HFF-Myc (cell line): ENCODE measurements at places on chromosomes 3 and 15.

- DNase-seq: no peak
Observed at GRCh38 chr15:66651913-66652642, 50.0 kb upstream of the SMAD6 start.

GRCh38 chr3:53425936-53426335 lies 68.5 kb upstream of the CACNA1D start:
- no peak for DNase-seq

DNA sequence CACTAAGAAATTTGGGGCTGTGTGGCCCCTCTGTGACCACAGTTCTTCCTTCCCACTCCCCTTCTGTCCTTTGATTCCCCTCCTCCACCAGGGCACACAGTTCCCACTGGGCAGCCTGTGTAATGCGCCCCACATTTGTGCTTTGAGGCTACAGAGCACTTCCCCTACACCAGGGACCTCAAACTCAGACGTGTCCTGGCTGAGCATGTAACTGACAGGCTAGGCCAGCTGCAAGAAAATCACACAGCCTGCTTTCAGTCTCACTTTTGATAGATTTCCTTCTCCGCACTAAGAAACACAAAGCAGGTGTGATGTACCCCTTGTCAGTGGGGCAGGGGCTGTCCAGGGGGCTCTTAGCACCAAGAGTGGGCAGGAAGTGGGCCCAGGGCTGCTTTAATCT lies 29.6 kb downstream of the PRKCD start:
- DNase-seq: no peak

GRCh38 chr15:60251300-60252070 lies 146.3 kb downstream of the ANXA2 start:
- DNase-seq: no peak

GRCh38 chr15:69593488-69593887 lies 140.9 kb downstream of the RPLP1 start:
- no peak for DNase-seq

- no peak for DNase-seq
Observed at GRCh38 chr15:96551196-96551595, 220.7 kb downstream of the NR2F2 start.

DNA sequence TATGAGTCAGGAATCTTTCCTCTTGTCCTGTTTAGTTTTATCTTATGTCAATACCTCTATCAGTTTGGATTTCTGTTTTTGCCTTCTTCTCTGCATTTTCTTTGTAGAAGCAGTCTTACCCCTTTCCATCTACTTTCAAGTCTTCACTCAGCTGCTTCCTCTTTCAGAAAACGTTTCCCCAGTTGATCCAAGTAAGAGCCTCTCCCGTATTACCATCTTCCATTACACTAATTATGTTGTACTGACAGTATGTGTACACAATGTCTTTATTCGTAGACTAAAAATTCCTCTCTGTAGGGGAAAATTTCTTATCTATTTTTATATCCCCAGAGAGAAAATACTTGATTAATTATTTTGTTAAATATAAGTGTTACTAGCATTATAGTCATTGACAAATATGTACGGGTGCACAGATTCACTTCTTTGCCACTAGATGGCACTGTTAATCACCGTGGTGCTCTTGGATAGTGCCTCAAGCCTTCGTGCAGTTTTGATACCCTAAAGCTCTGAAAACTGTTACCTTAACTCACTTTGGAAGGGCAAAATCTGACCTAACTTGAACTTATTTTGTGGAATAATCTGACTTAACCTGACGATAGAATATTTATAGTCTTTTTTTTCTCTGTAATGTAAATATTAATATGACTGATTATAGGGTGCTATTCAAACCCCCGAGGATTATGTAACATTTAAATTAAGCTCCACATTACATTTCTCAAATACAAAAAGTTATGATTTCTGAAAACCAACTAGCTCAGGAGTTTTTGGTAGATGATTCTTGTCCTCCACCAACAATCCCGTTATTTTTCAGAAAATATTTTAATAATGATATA lies 74.2 kb upstream of the POU1F1 start:
- no peak for DNase-seq

DNA sequence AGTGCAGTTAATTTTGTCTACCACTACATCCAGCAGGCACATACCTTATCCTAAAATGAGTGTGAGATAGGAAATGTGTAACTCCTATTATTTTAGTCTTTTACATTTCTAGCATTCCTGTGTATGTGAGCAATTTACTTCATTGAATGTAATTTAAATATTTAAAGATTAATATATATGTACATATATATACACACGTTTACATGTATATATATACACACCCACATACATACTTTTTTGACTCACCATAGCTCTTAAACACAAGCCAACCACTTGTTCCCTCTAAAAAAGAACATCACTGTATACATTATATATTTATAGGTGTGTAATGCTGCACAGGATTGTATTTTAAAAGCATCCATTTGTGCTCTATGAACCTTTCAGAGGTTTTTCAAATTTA lies 425.6 kb upstream of the NECTIN3 start:
- no peak for DNase-seq

DNA sequence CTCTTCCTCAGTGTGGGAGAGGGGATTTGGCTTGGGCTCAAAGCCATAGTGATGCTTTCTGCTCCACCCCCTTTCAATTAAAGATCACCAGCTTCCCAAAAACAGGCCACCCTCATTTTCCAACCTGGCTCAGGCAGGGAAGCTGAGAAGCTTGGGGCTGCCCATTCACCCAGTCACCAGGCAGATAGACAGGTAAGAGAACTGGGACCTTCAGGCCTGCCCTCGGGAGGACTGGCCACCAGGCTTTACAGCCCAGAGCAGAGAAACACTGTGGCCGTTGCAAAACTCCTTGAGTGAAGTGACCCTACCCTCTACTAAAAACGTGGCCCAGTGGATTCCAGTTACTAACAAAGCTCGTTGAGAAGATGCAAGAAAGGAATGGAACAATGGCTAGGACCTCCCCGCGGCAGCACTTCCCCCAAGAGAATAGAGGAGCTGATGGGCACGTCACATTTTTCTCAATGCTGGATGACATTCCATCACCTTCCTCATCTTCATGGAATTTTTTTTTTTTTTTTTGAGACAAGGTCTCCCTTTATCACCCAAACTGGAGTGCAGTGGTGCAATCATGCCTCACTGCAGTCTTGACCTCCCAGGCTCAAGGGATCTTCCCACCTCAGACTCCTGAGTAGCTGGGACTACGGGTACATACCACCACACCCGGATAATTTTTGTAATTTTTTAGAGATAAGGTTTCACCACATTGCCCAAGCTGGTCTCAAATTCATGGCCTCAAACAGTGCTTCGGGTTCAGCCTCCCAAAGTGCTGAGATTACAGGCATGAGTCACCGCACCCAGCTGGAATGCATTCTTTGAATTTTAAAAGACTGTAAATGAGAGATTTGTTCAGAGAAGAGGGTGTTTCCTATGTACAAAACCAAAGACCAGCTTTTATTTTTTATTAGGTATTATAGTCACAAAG lies 37.9 kb downstream of the LIPC start:
- DNase-seq: peak; percentile 84

DNA sequence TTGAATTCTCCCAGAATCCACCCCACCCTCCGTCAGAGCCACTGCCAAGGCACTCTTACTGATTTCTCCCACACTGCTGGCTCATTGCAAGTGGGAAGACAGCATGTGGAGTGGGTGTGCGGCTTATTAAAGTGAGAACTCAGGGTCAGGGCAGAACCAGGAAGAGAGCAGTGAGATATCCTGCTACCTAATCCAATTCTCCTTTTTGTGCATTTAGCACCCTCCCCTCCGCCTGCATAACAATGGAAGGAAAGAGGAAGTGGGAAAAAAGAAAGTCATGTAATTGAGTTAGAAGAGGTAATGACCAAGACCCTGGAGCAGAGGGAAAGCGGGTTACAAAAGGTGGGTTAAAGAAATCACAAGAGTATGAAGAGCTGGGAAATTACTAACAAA lies 27.8 kb upstream of the PIK3CB start:
- no peak for DNase-seq

GRCh38 chr3:31105438-31106077 lies 211.1 kb upstream of the GADL1 start:
- peak; percentile 79 for DNase-seq

- no peak for DNase-seq
Observed at GRCh38 chr15:33048255-33048654, 146.3 kb downstream of the FMN1 start.

DNA sequence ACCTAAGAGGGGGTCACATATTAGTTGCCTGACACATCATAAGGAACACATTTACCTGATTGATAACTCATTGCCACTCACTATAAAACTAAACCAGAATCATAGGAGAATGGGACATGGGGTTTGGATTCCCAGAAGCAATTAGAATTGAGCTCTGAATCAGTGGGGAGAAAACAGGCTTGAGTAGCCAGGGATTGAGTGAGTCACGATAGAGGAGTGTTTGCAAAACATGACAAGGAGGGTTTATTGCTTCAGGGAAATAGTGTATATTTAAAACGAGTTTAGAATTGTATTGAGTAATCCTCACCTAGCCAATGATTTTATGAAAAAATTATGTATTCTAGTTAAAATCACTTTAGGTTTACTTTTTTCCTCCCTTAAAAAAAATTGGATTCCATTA lies 101.1 kb upstream of the THRB start:
- peak; percentile 6 for DNase-seq

DNA sequence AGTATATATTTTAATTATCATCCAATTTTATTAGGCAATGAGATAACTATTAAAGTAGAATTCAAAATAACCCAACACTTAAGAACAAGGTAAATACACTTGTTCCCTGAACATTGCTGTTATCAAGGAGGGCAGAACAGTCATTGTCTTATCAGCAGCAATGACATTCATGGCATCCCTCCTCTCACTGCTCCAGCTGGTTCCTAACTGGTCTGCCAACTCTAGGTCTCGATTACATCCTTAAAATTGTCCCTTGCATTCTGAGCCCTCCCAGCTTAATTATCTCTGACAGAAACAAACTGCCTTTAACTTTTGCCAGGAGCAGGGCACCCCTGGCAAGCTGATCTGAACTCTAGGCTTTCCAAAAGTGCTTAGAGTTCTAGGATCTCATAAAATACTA lies 14.0 kb upstream of the DYNC1LI1 start:
- DNase-seq: no peak

- DNase-seq: no peak
Observed at GRCh38 chr3:106824856-106825255, 552.4 kb upstream of the CCDC54 start.
